ENCODE measurements at places on chromosomes 1 and 21.

DNA sequence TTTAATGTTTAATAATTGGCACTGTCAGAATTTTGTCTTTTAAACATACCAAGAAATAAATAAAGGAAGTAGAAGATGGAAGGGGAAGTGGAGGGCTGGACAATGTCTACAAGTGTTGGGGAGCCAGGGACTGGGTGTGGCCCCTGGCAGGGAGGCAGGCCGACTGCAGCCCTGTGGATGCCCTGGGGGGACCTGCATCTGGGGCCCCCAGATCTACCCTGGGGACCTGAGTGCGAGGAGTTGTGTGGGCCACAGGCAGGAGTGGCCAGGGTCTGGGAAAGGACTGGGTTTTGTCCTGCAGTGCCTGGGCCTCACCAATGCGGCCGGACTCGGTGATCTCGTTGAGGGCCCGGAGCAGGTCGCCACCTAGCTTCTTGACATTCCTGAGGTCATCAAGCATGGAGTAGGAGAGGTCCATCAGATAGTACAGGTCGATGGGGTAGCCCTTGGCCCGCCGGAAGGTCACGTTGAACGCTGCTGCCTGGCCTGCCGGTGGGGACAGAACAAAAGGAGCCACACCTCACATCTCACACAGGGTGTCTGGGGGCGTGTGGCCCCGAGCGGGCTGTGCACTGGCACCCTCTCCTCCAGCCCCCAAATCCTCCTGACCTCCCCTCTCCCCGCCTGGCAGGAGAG, 17.5 kb downstream of the ITGB2 start:
- no peak for DNase-seq

DNA sequence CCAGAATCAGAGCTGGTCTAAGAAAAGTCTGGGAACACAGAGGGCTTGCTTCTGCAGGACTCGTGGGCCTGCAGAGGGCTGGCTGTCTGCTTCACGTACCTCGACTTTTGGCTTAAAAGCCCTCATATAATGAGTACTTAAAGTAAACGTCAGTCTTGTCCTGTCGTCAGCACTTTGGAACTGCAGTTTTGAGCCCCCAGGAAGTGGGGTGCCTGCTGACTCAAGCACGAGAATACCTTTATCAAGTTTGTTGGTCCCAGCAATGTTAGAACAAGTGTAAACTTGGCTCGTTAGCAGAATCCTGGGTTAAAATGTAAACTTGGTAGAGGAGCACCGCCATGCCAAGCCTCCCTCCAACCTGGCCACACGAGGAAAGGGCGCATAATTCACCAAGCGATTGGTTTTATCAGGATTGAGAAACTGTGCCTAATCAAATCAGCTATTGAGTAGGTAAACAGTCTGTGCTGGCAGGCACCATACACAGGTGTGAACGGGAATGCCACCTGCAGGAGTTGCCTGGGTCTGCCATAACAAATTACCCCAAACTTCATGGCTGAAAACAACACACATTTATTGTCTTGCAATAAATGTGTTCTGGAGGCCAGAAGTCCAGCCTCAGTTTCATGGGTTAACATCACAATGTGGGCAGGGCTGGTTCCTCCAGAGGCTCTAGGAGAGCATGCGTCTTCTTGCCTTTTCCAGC, 45.0 kb upstream of the FHAD1 start:
- no peak for DNase-seq

GRCh38 chr1:160432371-160432786, 32.0 kb downstream of the VANGL2 start:
- DNase-seq, result no peak

- no peak for DNase-seq
Observed at GRCh38 chr1:54795841-54796468, 5.2 kb downstream of the TTC22 start.

- no peak for DNase-seq
Observed at GRCh38 chr1:110538075-110538474, 19.1 kb upstream of the KCNA10 start.

GRCh38 chr1:156862997-156863599, 2.4 kb downstream of the NTRK1 start:
- no peak for DNase-seq

- peak; percentile 63 for DNase-seq
Observed at GRCh38 chr1:30929135-30929889, 20.8 kb upstream of the SDC3 start.

GRCh38 chr1:27940297-27940696, 5.5 kb downstream of the SMPDL3B start:
- peak; percentile 79 for DNase-seq

DNA sequence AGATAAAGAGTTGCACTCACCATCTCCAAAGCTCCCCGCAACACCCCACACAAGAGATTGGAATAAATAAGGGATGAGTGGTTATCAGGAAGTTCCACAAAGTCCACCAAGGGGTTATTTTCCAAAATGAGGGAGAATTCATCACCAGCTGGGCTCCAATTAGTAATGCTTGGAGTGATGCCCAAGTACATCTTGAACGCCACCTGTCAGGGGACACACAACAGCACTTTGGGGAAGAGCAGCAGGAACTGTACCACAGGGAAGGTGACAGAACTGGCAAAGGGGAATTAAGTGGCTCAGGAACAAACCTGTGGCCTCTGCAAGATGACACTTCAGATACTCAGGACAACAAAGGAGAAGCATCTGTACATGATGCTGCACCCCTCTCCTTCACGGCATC, 11.5 kb downstream of the TRAPPC3 start:
- no peak for DNase-seq

DNA sequence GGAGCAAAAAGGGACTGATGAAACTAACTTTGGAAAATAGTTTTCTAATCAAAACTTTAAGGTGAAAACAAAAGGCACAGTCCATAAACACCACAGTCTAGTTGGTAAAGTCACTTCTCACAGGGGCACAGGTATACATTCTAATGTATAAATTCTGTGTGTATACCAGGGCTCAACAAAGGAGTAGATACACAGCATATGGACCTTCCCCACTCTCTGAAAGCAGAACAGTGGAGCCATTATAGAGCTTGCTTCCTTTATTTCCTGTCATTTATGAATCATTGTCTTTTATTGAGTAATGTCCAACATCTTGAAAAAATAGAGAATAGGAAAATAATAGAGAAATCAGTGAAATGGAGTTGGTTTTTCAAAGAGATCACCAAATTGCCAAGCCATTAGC, 746.5 kb upstream of the CHRM3 start:
- DNase-seq, result no peak

GRCh38 chr1:35563166-35563565, 5.6 kb downstream of the NCDN start:
- no peak for DNase-seq

GRCh38 chr1:239843541-239843940, 248.1 kb upstream of the FMN2 start:
- no peak for DNase-seq

DNA sequence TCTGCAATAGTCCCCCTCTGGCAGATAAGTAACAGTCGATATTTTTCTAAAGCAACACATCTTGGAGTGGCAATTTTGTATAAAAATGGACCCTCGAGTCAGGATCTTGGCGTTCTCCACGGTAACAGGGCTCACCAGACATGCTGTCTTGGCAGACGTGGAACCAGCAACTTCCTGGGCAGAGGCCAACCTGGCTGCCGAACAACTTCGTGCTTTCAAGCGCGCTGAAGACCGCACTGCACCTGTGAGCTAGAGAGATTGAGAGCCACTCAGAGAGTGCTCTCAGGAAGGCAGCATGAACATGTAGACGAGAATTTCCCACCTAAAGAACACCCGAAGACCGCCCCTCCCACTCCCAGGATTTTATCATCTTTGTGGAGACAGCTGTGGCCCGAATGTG, 7.3 kb downstream of the C1orf174 start:
- no peak for DNase-seq

DNA sequence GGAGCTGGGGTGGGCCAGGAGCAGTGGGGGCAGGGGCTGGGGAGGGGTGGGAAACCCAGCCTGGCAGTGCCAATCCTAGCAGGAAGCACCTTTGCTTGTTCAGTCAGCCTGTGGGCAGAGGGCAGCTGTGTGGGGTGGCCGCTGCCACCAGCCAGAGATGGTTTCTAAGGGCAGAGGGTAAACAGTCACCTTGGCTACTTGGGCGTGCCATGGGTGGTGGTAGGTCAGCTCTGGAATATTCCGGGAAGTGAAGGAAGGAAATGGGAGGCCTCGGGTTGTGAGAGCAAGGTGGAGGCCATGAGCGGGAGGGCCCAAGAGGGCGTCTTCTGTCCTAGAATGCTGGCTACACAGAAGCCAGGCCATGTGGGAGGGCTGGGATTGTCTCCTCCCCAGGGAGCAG, 20.7 kb upstream of the WNT4 start:
- DNase-seq, result no peak

GRCh38 chr1:34363915-34364314, 187.2 kb downstream of the C1orf94 start:
- DNase-seq, result no peak

GRCh38 chr1:101506541-101507164, 269.8 kb downstream of the S1PR1 start:
- peak; percentile 57 for DNase-seq

- DNase-seq, result no peak
Observed at GRCh38 chr1:26493938-26494337, 21.7 kb downstream of the HMGN2 start.

DNA sequence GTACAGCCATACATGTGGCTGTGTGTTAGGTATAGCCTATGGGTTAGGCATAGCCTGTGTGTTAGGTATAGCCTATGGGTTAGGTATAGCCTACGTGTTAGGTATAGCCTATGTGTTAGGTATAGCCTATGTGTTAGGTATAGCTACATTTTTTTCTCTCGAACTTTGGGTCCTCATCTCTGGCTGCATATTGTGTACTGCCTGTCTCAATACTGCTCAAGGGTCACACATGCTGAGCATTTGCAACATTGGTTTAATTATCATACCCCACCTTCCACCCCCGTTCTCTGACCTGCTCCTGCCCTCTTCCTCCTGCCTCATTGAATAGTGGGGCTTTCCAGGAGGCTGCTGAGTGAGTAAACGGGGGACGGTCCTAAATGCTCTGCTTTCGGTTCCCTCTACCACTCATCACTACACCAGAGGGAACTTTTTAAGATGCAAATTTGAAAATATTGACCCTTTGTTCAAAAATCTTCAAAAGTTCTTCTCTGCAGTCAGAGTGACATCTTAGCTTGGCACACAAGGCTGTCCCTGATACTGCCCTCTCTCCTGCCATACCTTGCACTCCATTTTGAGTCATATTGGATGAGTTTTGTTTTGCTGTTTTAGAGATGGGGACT, 17.8 kb downstream of the OR2B11 start:
- no peak for DNase-seq

- no peak for DNase-seq
Observed at GRCh38 chr1:3577300-3577699, 34.0 kb downstream of the MEGF6 start.

- no peak for DNase-seq
Observed at GRCh38 chr21:32206631-32207405, 72.0 kb downstream of the MIS18A start.

DNA sequence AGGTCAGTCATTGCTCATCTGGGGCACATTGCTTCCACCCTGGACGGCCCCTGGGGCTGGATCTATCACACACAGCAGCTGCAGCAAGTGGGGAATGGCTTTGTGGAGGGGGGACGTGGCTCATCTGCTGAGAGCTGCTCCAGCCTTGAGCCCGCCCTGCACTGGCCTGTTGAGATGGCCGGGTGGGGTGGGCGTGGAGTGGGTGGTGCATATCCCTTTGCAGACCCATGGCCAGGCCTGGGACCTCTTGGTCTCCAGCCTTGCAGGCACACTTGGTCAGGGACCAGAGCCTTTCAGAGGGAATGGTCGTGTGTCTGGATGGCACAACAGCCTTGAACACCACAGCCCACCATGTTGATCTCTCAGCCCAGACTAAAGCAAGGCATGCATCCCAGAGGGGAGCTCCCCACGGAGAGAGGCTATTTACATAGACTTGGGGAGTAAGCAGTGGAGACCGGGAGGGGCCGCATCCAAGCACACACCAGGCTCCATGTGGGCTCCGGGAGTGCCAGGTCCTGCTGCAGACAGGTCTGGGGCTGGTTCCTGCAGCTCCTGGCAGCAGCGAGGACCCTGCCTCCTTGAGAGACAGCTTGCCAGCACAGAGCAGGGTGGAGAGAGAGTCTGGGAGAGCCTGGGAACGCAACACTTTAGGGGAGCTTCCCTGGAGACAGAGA, 52.8 kb upstream of the SELENON start:
- DNase-seq, result no peak

DNA sequence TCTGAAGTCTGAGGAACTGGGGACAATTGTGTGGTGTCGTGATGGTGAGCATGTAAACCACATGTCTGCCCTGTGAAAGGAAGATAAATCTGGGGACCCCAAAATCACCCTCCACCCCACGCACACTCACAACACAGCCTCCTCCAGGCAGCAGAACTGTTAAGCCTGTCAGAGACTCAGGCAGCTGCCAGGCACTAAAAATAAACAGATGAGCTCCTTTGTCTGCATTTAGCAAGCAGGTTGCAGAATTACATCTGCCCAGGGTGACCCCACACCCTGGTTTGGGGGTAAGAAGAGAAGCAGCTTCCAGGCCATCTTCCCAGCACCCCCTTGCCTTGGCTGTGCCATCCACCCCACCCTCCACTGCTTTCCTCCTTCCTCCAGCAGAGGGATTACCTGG, 119.1 kb upstream of the RUNX3 start:
- no peak for DNase-seq

GRCh38 chr1:7984811-7985210, 23.3 kb downstream of the PARK7 start:
- no peak for DNase-seq

GRCh38 chr1:67189953-67190352, 23.7 kb downstream of the IL23R start:
- DNase-seq, result no peak
